ENCODE measurements at places on chromosomes 3 and 15.

GRCh38 chr15:31217566-31218270 lies 108.9 kb upstream of the KLF13 start:
- no peak for DNase-seq

DNA sequence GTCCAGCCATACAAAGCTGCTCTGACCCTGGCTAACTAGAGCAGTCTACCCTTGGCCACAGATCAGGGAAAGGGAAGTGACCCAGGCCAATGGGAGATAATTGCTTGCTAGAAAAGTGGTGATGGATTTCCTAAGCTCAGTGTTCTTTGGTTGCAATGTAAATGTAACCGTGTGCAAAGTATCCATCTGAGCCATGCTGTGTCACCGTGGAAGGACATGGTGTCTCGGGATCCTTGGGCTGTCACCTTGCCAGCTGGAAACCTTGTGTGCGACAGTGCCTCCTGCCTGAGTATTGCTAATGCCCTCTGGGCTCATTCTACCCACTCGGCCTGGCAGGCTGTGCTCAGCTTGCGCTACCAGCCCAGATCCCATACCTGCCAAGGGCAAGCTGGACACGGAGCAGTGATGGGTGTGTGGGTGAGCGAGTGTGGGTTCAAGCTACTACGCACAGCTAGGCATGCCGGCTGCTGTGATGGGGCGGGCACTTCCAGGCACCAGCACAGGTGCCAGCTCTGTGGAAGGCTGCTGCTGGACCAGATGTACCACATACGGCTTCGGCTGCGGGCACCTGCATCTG lies 10.7 kb upstream of the SIAH2 start:
- no peak for DNase-seq

DNA sequence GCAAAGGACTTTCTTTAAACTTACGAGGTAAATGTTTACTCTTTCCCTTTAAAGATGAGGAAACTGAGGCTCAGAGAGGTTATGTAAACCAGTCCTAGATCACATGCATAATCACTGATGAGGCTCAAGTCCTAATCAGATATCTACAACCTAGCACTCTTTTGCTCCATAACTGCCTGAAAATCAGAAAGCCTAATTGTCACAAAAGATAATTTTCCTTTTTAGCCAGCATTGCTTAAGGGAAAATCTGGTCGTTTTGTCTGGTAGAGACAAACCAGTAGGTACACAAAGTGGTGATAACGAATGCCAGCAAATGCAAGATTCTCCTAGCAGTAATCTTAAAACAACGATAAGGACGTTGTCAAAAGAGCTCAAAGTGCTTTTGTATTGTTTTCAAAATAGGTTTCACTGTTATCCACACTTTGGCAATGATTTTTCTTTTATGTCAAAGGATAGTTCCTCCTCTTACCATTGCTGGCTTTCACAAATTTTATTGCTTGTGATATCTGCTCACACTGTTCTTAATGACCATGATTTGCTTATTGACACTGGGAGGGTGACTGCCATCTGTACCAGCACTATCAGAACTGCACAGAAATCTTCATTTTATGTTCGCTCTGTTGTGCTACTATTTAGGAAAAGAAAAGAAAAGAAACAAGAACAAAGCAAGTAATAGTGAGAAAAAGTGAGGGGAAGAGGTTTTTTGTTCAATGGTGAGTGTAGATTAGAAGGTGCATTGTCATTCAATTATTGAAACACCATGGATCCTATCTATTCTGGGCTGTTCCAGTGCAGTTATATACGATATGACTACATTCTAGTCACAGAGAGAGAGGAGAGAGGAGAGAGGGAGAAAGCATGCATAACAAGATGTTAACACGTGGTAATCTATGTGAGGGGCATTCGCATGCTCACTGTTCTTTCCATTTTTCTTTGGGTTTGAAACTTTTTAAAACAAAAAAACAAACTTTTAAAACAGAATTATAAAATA lies 13.7 kb downstream of the IQCH start:
- DNase-seq, result no peak

GRCh38 chr3:38843898-38844297 lies 27.9 kb upstream of the SCN10A start:
- no peak for DNase-seq

DNA sequence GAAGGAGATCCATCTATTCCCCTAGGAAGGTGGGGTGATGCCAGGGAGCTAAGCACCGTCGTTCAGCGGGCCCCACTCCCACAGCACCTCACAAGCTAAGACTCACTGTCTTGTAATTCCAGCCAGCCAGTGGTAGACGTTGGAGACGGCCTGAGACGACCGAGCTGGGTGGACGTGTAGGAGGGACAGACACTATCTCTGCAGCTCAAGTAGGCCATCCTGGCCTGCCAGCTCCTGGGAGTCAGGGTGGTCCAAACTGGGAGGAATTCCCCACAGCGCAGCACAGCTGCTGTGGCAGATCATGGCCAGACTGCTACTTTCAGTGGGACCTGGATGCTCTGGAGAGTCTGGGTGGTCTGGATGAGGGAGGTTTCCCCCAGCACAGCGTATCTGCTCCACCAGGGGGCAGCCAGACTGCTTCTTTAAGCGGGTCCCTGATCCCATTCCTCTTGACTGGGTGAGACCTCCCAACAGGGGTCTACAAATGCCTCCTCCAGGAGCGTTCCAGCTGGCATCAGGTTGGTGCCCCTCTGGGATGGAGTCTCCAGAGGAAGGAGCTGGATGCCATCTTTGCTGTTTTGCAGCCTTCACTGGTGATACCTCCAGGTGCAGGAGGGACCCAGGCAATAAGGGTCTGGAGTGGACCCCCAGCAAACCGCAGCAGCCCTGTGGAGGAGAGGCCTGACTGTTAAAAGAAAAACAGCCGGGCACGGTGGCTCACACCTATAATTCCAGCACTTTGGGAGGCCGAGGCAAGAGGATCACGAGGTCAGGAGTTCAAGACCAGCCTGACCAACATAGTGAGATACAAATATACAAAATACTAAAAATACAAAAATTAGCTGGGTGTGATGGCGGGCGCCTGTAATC lies 27.6 kb downstream of the GNB5 start:
- DNase-seq, result no peak

DNA sequence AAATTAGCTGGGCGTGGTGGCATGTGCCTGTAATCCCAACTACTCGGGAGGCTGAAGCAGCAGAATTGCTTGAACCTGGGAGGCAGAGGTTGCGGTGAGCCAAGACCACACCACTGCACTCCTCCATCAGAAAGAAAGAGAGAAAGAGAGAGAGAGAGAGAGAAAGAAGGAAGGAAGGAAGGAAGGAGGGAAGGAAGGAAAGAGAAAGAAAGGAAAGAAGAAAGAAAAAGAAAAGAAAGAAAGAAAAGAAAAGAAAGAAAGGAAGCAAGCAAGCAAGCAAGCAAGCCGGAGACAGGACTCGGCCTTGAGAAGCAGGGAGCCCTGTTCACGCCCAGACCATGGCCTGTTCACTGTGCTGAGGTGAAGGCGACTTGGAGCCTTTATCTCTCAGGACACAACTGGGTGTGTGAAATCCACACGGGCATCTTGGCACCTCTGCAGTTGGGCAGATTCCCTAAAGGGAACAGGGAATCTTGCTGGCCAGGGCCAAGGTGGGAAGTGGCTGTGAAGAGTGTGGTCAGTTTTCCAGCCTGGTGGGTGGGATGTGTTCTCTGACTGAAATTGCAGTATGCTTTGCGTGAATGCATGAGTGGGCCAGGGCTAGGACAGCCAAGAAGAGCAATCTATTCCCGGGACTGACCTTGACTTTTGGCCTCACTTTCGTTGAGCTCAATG lies 90.3 kb downstream of the CORO2B start:
- no peak for DNase-seq

DNA sequence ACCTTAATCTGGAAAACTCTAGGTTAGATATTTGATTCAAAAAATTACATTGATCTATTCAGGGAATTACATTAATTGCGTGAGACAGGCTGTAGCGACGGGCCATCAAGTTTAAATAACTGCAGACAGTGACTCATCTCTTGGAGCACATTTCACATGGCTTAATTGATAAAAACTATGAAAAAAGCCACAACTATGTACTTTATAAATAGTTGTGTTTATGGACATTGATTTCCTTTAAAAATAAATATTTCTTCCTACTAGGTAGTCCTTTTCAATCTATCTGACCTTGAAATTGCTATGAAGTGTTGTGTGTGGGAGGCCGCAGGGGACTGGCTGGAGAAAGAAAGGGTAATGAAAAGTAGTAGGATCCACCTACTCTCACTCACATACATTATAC lies 157.8 kb downstream of the IL1RAP start:
- no peak for DNase-seq

DNA sequence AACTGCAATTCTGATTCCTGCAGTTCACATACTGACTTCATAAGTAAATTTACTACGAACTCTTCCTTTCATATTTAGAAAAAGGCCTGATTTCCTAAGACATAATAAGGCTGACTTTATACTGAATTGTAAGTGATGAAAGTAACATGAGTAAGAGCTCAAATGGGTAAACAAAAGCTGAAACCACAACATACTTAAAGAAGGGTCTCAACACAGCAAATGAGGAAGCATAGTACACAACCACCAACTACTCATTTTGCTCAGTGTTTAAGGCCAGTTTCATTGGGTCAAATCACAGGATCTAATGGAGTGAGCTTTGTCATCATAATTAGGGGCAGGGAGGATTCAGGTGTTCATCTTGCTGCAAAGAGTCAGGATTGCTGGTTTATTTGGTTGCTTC lies 81.4 kb downstream of the SETD2 start:
- DNase-seq, result no peak

GRCh38 chr3:186220365-186220764 lies 111.5 kb upstream of the ETV5 start:
- no peak for DNase-seq

GRCh38 chr3:162780313-162780712 lies 1283.7 kb downstream of the OTOL1 start:
- no peak for DNase-seq

- no peak for DNase-seq
Observed at GRCh38 chr3:192284443-192285072, 442.8 kb downstream of the FGF12 start.

GRCh38 chr3:145899241-145899640 lies 261.7 kb downstream of the PLOD2 start:
- no peak for DNase-seq

DNA sequence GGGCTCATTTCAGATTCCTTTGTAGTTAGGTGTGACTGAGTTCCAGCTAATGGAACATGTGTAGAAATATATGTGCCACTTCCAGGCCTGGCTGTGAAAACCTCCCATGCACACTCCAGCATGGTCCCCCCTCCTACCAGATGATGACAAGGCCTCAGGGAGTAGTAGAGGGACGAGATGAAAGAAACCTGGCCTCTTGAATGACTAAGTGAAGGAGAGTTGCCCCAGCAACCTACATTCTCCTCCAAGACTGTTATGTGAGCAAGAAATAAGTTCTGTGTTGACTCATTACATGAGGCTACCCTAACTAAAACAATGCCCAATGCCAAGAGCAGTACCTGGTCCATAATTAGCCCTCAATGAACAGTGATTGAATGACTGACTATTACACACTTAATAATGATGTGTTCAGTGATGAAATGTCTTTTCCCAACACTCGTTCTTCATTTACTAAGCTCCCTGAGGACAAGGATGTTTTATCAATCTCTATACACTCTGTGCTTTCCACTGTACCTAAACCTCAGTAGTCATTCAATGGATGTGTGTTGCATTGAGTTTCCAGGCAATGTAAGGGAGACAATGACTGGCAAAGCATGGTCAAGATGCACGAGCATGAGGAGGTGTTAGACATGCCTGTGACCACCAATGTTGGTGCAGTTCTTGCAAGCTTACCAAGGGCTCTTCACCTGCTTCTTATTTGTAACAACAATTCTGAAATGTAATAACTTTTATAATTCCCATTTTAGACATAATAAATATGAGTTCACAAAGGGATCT lies 62.0 kb upstream of the BCL6 start:
- DNase-seq, result no peak

- DNase-seq, result no peak
Observed at GRCh38 chr3:70832089-70832833, 519.8 kb upstream of the MDFIC2 start.

DNA sequence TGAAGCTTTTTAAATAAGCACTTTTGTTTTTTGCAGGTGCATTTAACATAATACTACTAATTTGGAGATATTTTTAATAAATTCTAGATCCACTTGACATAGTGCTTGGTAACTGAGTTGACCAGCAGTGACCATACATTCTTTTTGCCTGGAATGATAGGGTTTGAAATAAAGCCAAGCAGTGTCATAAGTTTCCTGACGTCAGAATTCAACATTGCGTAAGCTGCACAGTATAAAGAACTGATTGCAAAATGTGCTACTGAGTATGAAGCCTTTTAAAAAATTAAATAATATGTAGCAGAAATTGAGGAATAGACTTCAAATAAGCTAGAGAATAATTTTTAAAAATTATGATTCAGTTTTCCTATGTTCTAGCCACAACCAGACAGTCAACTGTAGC lies 454.6 kb upstream of the ARPP21 start:
- no peak for DNase-seq

DNA sequence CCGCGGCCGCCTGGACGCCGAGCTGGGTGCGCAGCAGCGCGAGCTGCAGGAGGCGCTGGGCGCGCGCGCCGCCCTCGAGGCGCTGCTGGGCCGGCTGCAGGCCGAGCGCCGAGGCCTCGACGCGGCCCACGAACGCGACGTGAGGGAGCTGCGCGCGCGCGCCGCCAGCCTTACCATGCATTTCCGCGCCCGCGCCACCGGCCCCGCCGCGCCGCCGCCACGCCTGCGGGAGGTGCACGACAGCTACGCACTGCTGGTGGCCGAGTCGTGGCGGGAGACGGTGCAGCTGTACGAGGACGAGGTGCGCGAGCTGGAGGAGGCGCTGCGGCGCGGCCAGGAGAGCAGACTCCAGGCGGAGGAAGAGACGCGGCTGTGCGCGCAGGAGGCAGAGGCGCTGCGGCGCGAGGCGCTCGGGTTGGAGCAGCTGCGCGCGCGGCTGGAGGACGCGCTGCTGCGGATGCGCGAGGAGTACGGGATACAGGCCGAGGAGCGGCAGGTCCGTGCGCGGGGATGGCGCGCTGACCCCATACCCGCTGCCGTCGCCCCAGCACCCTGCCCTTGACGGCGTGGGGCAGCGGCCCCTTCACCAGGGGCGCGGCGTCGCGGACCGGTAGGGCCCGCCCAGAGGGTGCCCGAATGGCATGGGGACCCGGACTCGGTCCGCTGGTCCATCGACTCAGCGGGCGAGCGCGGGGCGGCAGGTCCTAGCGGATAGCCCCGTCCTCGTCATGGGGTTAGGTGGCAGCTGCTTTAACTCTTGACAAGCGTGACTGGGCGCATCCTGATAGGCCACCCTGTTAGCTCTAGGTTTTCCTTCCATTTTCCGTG lies 848 bp downstream of the SYNM start:
- peak; percentile 51 for DNase-seq

GRCh38 chr3:183158113-183158512 lies 4.4 kb downstream of the LAMP3 start:
- DNase-seq, result no peak

- DNase-seq, result no peak
Observed at GRCh38 chr3:100882571-100882984, 110.6 kb downstream of the ABI3BP start.

DNA sequence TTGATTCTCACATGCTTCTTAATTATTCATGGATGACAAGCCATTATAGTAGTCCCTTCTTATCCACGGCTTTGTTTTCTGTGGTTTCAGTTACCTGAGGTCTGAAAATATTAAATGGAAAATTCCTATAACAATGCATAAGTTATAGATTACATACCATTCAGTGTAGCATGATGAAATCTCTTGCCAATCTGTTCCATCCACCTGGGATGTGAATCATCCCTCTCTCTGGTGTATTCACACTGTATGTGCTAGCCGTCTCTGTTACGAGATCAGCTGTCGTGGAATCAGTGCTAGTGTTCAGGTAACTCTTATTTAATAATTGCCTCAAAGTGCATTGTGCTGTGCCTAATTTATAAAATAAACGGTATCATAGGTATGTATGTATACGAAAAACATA lies 5.2 kb downstream of the WDR5B start:
- no peak for DNase-seq

GRCh38 chr3:112143251-112143650 lies 10.2 kb upstream of the GCSAM start:
- no peak for DNase-seq

Measured in NCI-H1092 treated with DMSO at 0.1 percent for 48 hours (cell line).